Osteocyte (in vitro differentiated cells): ENCODE measurements at places on chromosomes 3 and 15. TPM values are rescaled to one million over a fixed set of nuclear protein-coding genes. Genes with fewer than 3 reads are reported as not detected.

TMC3 gene
- total RNA-seq, result not detected in 2 replicates

NMNAT3 gene
- 2.2 and 2.5 TPM in 2 replicates for total RNA-seq

MOBP gene
- not detected in 2 replicates for total RNA-seq

CYP1A2 gene
- total RNA-seq, result not detected in 2 replicates

CASR gene
- total RNA-seq, result not detected in 2 replicates

GOLGA8Q gene
- total RNA-seq, result 1.3 and 1.6 TPM in 2 replicates

PYGO1 gene
- total RNA-seq, result 16.1 and 18.5 TPM in 2 replicates

UCN2 gene
- 0.81 and 0.89 TPM in 2 replicates for total RNA-seq

IL17RB gene
- 0.24 and 0.54 TPM in 2 replicates for total RNA-seq

ATP10A gene
- total RNA-seq, result 71.9 and 74.2 TPM in 2 replicates

GOLGA8J gene
- 0.34 TPM in 1 of 2 replicates, not detected in the other for total RNA-seq

COL8A1 gene
- total RNA-seq, result 3,389 and 3,403 TPM in 2 replicates

THRB gene
- total RNA-seq, result 3.6 and 4.6 TPM in 2 replicates

SST gene
- total RNA-seq, result not detected in 2 replicates
